GM12878 (cell line): ENCODE measurements at places on chromosomes 4 and X.

GRCh38 chrX:96182366-96182765, 502.3 kb upstream of the DIAPH2 start:
- DNase-seq, result no peak

GRCh38 chrX:25018682-25019081, 2.9 kb upstream of the ARX start:
- no peak for DNase-seq

- DNase-seq, result no peak
Measured at GRCh38 chrX:129557844-129558480, 17.9 kb downstream of the OCRL start.

GRCh38 chrX:41445171-41445570, 2.0 kb upstream of the NYX start:
- DNase-seq, result no peak

- no peak for DNase-seq
Measured at GRCh38 chrX:41661366-41662095, 27.2 kb upstream of the GPR34 start.

DNA sequence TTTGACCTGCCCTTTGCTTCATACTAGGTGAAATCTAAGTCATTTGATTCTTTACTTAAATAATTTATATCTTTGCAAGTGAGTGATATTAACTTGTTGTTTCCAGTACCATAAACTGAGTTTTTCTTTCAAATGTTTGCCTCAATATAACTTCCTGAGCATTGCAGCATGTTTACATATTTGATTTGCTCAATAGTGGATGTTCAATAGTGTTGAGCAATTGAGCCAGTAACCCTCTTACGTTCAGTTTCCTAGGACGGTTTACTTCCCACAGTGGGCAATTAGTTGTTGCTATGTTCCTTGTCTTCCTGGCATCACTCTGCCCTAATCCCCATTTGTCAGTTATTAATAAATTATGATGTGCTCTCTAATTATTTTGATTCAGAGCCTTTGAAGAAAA, 278.5 kb downstream of the EPHA5 start:
- no peak for DNase-seq

DNA sequence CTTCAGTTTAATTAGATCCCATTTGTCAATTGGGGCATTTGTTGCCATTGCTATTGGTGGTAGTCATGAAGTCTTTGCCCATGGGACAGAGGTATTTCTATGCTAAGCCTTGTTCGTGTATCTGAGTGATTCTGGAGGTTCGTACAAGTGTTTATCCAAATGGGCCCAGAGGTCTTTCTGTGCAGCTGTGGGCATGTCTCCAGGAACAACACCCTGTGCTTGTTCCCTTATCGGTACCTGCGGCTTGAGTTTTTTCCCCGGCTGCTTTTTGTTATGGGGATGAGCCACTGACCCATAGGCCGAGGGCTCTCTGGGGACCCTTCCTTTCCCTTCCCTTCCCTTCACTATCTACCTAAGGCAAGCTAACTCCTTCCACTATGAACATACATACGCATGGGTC, 81.4 kb upstream of the WDR1 start:
- DNase-seq, result no peak

- DNase-seq, result no peak
Measured at GRCh38 chrX:641671-642435, 11.3 kb downstream of the SHOX start.

DNA sequence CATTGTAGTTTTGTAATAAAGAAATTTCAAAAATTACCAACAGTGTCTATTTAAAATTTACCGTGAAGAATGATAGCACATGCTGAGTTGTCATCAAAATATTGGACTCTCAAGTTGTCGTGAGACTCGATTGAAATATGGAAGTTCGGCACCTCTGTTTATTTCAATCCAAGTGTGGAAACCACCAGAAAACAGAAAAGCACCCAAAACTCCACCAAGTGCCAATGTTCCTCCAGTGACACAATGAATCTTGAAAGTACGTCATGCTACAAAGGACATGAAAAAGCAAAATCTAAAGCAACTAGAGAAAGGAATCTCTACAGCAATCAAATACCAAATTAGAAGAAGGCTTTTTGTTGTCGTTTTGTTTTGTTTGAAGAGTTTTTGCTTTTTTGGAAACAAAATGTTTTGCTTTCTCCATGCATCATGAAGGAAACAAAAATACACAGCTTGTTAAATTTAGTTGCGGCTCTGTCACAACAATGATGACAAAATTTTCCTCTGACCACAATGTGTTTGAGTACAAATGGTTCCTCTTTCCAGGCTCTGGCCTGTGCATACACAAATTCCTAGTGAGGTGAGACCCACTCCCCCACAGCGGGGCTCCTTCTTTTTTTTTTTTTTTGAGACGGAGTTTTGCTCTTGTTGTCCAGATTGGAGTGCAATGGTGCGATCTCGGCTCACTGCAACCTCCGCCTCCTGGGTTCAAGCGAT, 9.6 kb upstream of the IL13RA1 start:
- DNase-seq, result no peak

- no peak for DNase-seq
Measured at GRCh38 chrX:115582616-115583495, 21.9 kb downstream of the PLS3 start.

- no peak for DNase-seq
Measured at GRCh38 chr4:124641715-124642381, 70.7 kb downstream of the ANKRD50 start.

DNA sequence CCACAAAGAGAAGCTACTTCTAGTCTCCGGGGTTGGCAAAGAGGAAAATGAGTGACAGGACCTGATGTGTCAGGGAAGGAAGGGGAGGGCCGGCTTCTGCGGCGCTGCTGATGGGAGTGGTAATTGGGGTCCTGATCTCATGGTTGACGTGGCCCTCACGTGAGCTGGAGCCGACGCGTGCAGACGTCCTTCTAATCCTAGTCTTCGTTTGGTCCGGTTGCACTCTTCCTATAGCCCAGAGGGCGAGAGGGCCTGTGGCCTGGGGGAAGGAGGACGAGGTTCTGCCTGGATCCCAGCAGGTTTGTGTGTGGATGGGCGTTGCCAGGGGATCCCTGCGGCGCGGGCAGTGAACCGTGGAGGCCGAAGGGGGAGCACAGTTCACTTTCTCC, at the start of gene ARMCX1:
TSS of gene ARMCX1 (plus strand) at position 186 of the 389 bp plus-strand sequence. CDS start 2,384 bp downstream, outside the sequence.
- DNase-seq, result no peak

DNA sequence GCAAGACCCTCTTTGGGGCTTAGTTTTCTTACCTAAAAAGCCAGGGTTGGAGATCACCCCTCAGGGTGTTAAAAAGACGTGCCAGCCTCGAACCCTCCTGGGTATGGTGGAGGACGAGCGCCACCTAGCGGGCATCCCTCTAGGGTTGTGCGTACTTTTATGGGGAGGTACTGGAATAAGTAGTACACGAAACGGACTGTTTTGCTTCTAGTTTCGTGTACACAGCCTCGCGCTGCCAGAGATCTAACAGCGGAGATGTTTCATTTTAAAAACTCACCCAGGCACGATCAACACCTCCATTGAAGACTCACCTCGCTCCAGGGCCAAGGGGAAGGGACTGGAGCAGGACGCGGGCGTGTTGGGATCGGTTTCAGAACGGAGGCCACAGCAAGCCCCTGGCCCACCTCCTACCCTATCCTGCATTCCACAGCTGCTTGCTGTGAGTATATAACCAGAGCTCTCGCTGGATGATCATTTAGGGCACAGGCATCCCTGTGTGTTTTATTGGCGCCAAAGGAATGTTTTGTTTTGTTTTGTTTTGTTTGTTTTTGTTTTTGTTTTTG, 4.8 kb upstream of the NKX3-2 start:
- peak; percentile 72 for DNase-seq

DNA sequence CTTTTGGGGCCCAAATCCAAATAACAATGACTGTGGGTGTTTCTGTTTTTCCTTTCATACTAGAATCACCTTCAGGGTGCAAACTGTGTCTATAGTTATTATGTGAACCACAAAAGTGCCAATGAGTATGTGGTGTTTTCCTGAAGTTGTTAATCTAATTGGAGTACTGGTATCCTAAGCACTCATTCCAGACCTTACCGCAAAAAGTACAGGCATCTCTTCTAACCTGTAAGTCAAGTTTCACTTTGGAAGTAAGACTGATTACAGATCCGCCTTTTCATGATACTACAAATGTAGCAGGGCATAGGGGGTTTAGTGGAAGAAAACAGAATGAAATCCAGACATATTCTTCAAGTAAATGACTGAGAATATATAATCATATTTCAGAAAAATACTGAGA, 16.1 kb downstream of the COQ2 start:
- DNase-seq, result no peak

- DNase-seq, result no peak
Measured at GRCh38 chr4:3021127-3021526, 53.2 kb downstream of the HTT-AS start.

GRCh38 chr4:149882251-149882650, 66.6 kb upstream of the IQCM start:
- DNase-seq, result no peak

DNA sequence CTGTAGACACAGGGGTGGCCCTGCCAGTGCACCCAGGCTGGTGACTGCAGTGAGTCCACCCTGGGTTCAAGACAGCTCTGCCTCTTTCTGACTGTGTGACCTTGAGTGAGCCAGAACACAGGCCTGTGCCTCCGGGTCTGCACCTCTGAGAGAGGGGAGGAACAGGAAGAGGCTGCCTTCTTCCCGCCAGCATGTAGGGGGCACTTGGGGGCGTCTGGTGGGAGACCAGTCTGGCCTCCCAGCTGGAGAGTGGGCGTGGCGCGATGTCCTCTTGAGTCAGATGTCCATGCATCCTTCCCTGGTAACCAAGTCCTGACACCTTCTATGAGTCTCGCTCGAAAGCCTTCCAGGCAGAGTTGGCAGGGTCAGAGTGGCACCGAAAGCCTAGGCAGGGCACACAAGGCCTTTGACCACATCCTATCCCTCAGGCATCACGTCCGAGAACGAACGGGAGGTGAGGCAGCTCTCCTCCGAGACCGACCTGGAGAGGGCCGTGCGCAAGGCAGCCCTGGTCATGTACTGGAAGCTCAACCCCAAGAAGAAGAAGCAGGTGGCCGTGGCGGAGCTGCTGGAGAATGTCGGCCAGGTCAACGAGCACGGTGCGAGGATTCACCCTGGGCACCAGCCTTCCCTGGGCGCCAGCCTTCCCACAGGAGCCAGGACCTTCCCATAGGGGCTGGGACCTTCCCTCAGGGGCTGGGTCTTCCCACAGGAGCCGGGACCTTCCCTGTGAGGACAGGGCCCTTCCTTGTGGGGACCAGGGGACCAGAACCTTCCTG, 21.3 kb downstream of the WFS1 start:
- no peak for DNase-seq

DNA sequence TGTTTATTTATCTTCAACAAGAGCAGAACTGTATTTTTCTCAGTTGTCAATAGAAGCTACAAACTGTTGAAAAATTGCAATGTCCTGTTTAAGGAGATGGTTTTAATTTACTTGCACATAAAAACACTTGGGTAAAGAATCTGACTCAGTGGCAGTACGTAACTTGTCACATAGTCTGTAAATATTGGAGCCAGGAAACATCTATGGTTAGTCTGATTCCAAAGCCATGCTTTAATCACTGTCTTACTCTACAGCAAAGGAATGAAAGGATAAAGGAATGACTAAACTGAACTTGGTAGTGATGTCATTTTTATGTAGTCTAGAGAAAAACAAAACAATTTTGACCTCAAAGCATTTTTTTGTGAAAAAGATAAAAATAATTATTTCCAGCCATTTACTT, 537.2 kb downstream of the STIM2 start:
- DNase-seq, result no peak

GRCh38 chr4:144580430-144580829, 65.5 kb upstream of the HHIP start:
- DNase-seq, result no peak

GRCh38 chrX:124015721-124016120, 54.2 kb downstream of the STAG2 start:
- DNase-seq, result no peak

GRCh38 chr4:188854436-188854835, 715.2 kb downstream of the TRIML1 start:
- DNase-seq, result no peak

GRCh38 chr4:139416073-139416673, 37.7 kb upstream of the RAB33B start:
- no peak for DNase-seq

- peak; percentile 86 for DNase-seq
Measured at GRCh38 chr4:140790765-140791164, 34.6 kb upstream of the TBC1D9 start.

DNA sequence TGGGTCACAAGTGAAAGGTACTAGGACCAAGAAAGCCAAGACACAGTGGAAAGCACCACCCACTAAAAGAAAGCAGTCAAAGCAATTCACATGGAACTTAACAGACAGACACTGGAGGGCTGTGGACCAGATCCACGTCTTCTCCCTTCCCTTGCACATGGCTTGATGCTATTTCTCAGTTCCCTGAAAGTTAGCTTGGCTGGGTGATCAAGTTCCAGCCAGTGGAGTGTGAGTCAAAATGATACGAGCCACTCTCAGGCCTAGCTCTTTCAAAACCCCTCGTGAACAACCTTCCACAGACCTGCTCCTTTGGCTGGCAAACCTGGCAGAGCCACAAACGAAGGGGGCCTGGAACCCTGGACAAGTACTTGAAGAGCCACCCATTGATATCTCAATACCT, 52.0 kb downstream of the RELL1 start:
- peak; percentile 20 for DNase-seq

- DNase-seq, result no peak
Measured at GRCh38 chr4:24093446-24093845, 203.6 kb upstream of the PPARGC1A start.

DNA sequence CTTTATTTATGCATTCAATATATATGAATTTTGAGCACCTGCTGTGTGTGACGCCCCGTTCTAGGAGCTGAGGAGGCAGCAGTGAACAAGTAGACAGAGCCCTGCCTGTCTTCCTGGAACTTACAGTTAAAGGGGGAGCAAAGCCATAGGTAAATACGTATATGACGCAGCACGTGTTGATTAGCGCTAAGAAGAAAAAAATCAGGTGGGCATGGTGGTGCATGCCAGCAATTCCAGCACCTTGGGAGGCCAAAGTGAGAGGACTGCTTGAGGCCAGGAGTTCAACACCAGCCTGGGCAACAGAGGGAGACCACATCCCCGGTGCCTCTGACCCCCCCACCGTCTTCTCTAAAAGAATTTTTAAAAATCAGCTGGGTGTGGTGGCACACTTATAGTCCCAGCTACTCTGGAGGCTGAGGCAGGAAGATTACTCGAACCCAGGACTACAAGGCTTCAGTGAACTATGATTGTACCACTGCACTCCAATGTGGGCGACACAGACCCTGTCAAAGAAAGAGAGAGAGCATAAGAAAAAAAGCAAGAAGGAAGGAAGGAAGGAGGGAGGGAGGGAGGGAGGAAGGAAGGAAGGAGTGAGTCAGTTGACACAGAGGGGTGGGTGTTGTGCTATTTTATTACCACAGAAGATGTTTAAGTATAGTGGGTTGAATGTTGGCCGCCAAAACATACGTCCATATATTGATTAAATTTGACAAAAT, 5.4 kb upstream of the KIAA0232 start:
- no peak for DNase-seq
